ENCODE measurements at places on chromosomes 16 and 17.

DNA sequence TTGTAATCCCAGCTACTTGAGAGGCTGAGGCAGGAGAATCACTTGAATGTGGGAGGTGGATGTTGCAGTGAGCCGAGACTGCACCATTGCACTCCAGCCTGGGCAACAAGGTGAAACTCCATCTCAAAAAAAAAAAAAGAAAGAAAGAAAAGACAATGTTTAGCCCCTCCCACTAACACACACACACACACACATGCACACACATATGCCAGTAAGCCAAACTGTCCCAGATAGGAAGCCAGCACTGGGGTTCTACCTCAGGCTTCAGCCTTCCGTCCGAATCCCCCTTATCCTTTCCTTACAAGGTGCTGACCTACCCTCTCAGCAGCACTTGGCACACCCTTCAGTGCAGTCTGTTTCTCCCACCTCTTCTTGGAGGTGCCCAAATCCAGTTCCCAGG, 8.7 kb upstream of the KCNH6 start:
- DNase-seq: no peak

- no peak for DNase-seq
Measured at GRCh38 chr16:76297941-76298340, 20.7 kb downstream of the CNTNAP4 start.

DNA sequence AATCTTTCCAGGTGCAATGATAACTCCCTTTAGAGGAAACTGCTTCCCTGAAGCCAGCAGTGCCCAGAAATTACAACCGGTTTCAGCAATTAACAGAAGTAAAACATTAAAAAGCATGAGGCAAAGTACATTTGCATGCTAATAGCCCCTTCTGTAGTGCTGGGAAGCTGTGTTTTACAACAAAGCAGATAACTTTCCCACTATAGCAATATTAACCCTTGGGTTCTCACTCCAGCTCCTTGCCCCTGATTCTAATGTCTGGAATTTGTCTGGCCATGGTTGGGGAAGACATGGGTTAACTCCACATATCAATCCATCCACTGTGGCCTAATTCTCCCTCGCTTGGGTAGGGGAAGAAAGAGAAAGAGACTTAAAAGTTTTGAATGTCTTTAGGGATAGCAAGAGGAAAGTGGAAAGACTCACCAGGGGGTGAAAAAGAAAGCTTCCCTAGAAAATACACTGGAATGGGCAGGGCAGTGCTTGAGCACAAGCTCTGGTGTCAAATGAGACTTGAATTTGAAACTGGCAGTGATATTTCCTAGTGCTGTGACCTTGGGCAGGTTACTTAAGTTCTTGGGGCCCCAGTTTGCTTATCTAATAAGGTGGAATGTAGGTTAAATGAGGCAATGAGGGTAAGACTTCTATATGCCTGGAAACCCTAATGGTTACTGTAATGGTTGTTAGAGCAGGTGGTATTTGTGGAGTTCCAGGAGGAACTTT, 102.0 kb downstream of the SOX9 start:
- no peak for DNase-seq

DNA sequence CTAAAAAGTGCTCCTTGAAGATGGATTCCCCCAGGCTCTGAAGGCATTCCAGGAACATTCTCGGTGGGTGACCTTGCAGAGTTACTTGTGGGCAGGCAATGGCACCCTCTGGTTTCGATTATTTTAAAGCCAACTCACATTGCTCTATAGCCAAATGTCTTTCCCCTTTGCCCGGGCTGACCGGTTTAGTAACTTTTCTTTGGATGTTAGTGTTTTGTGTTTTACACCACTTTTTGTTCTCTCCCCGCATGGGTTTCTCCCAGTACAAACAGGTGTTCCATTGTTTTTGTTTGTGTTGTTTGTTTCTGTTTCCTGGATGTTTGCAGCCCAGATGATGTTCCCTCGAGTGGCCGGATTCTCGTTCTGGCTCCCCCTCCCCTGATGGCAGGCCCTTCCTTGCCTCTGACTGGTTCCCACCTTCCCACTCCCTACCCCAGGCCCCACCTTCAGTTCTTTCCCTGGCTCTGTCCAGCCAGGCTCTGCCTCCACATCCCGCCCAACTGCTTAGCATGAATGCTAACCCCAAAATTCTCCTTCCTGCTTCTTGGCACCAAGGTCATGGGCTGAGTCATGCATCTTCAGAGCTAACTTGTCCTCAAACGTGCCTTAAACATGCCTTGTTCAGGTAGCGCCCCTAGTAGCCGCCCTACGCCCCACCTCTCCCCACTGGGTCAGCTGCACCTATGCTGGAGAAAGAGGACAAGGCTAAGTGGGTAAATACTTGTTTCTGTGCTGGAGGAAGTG, 40.6 kb downstream of the ELAC2 start:
- DNase-seq: no peak

All from astrocyte of the cerebellum (primary cell).